ENCODE measurements at places on chromosomes 2 and 18.

DNA sequence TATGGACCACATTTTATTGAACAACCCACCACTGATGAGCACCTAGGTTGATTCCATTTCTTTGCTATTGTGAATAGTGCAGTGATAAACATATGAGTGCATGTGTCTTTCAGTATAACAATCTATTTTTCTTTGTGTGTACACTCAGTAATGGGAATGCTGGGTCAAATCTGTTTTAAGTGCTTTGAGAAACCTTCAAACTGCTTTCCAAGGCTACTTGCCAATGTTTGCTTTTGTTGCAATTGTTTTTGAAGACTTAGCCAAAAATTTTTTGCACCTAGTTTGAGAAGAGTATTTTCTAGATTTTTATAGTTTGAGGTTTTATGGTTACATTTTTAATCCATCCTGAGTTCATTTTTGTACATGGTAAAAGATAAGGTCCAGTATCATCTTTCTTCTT is 587.4 kb upstream of the SETBP1 start:
- DNase-seq: no peak

- DNase-seq: peak; percentile 55
Measured at GRCh38 chr2:227862741-227863588, 8.5 kb upstream of the DAW1 start.

GRCh38 chr2:97798416-97798815 is 85.0 kb downstream of the ZAP70 start:
- no peak for DNase-seq

GRCh38 chr18:55405893-55406406 is 182.0 kb downstream of the TCF4 start:
- no peak for DNase-seq

- no peak for DNase-seq
Measured at GRCh38 chr2:108257757-108258331, 18.1 kb downstream of the SULT1C3 start.

DNA sequence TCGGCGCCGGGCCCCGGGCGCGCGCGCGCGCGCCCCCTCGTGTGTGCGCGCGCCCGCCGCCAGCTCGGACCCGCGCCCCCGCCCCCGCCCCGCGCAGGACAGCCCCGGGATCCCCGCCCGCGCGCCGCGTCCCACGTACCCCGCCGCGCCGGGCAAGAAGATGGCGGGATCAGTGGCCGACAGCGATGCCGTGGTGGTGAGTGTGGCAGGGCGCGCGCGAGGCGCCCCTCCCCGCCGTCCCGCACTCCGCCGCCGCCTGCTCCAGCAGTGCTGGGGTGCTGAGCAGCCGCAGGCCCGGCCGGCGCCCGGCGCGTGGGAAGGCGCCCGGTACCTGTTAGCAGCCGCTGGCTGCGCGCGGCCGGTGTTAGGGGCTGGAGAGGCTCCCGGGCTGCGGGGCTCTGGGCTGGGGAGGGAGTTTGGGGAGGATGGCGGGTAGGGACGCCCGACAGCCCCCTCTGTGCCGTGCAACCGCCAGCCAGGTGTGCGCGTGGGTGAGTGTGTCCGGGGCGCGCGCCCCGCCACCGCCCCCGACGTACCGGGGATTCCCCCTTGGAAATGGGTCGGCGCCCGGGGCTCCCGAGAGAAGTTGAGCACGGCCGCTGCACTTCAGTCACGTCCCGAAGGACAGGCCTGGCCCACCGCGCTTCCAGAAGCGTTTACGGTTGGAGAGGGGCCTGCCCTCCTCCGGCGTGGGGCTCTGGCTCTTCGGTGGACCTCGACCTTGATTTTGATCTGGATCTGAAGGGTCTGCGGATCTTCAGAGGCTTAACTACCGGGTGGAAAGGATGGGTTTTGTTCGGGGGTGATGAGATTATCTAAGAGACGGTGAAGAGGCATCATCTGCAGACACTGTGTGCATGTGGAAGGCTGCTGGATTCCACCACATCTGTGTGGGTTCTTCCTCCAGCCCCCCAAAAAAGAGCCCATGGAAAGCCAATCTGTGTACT is 697 bp downstream of the LGALSL start:
- DNase-seq: no peak

GRCh38 chr2:227703961-227704360 is 13.9 kb downstream of the SLC19A3 start:
- no peak for DNase-seq

GRCh38 chr2:40282428-40282827 is 169.5 kb downstream of the SLC8A1 start:
- DNase-seq: no peak

DNA sequence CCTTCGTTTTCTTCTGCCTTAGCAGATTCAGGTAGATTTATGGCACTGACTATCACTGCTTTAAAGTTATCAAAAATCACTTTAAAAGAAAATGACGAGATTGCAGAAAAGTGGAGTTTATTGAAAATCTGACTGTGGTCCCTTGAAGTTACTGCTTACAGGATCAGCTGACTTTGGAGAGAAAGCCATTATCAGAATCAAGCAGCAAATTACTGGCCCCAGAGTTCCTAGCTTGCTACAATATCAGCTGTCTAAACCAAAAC is 18.5 kb downstream of the MBP start:
- DNase-seq: no peak

GRCh38 chr2:113791697-113792590 is 35.5 kb upstream of the SLC35F5 start:
- no peak for DNase-seq

DNA sequence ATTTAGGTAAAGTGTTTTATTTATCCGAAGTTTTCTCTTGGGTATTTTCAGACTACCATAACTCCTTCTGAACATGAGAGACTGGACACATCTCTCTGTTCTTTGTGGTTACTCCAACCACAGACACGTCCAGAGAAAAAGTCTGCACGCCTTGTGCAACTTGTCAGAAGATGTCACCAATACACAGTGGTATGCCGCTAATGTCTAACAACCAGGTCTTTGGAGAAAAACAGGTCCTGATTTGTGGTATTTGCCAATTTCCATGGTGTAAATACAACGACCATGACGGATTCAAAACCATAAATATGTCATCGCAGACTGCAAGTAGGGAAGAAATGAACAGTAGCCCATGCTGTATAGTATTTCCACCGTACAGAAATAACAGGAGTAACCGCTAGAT is 620.6 kb upstream of the ID2 start:
- DNase-seq: peak; percentile 7

DNA sequence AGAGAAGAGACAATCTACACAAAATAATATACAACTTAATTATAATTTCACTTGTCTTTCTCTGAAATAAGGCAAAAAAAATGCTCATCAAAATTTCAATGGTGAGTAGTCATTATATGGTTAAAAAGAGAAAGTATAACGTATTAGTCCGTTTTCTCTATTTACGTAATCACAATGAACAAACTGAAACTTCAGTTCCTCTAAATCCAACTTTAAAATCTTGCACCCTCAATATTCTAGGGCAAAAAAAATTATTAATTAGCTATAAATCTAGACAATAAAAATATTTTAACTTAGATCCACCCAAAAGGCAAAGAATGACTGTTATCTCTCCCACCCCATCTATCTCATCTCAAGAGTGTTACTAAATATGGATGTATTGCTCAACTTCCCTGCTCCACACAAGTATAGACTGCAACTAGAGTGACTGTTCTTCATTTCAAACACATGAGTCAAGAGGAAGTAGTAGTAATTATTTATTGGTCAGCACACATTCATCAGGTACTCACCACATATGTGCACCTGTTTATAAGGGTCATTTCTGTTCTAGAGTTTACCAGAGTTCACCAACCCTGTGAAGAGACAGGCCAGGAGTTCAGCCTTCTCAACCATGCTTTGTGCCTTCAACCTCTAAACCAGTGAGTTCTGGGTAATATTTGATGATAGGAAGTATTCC is 36.4 kb downstream of the STK39 start:
- peak; percentile 77 for DNase-seq

GRCh38 chr18:79384151-79384807 is 11.5 kb upstream of the NFATC1 start:
- no peak for DNase-seq

GRCh38 chr2:218908721-218909619 is 28.3 kb downstream of the WNT10A start:
- peak; percentile 77 for DNase-seq

DNA sequence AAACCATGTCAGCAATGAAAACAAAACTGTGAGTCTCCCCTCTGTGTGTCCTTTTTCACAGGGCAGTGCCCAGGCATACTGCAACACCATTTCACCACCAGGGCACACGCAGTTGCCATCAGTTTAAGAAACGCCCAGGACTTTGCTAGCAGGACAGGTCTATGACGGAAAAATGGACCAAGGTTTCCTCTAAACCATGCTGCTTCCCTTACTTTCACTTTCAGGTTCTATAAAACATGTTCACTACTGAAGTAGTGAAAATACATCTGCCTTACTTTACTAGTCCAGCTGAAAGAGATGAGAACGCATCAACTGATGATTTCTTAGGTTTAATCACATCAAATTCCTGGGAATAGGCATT is 110.5 kb downstream of the TCF4 start:
- DNase-seq: peak; percentile 61

DNA sequence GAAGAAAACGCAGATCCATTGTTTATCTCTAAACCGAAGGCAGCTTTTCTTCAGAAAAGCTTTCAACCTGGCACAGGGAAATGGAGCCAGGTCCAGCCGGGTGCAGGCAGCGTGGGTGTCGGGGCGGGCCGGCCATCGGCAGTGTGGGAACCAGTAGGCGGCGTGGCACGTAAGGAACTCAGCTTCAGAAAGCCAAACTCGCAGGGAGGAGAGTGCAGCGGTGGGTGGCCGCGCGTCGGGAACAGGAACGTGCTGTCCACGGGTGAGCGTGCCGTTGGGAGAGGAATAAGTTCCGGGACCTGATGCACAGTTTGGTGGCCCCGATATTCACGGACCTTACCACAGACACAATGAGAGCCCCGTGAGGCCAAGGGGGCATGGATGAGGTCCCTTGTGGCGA is 270.4 kb downstream of the TWIST2 start:
- DNase-seq: no peak

GRCh38 chr2:195498839-195499490 is 158.1 kb upstream of the SLC39A10 start:
- no peak for DNase-seq
